ENCODE measurements at places on chromosomes 6 and 20.

- no peak for DNase-seq
Measured at GRCh38 chr6:23311211-23311610, 741.8 kb downstream of the HDGFL1 start.

DNA sequence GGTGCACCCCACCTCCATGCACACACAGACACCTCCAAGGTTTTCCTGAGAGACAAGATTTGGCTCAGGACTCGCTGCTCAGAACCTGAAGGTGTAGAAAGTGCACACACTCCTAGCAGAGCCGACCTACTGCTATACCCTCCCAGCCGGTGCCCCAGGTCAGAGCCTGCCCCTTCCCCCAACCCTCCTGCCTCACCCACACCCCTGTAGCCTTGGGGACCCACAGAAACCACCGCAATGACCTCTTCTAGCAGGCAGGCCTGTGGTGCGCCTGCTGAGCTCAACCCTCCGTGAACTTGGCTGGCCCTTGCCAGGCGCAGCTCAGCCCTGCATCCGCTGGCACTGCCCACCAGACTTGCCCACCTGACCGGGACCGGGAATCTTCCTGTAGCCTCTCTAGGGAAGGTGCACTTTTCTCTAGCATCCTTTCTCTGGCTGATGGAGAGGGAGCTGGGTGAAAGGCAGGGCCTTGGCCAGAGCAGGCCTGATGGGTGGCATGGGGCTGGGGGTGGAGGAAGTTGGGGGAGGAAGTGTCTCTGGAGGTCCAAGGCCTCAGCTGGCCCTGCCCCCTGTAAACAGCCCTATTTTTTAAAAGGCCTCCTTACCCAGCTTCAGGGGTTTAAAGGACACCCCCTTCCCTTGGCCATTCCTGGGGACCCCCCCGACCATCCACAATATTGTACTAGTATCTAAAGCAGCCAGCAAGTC lies 36.9 kb upstream of the SLCO4A1 start:
- no peak for DNase-seq

DNA sequence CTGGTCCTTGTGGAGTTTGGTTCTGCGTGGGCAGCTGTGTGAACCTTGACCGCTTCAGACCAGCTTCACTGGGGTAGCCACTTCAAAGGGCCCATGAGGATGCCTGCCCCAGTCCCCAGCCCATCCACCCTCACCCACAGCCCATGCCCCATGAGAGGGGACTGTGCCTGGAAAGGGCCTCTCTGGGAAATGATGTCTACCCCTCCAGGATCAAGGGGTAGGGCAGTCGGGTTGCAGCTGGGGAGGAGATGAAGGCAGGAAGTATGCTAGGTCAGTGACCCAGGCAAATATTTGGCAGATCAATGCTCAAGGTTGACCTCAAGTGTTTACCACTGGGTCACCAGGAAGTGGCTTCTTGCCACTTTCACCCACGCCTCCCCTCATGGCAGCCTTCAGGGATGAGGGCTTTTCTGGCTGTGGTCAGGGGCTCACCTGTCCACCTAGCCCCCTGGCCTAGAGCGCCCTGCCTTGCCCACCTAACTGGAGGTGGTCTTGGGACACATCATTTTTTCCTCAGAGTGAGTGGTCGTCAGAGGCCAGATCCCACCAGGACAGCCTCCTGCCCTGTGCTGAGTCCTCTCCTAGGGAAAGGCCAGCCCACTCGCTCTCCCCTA lies 109.5 kb downstream of the SNX5 start:
- DNase-seq = peak; percentile 53

DNA sequence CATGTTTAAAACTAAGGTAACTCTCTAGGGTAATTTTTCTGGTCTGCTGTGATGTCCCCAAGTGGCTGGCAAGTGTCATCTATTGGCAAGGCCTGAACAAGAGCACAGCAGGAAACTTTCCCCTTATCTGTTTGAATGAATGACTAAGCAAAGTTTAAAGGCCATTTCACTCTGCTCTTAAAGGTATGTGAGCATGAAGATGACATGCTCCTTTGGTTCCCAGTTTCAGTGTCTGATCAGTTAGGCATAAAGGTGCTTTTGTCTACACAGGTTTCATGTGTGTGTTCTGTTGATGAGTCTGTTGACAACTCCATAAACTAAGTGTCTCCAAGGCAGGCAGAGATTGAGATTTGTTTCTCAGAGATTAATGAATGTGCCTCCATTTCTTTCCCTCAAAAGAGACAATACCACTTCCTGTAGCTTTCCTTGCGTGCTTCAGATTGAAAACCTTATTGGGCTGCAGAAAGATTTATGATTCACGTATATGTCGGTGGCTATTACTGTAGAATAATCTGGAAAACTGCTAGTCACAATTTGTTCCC lies 83.9 kb downstream of the MAP3K7 start:
- no peak for DNase-seq

DNA sequence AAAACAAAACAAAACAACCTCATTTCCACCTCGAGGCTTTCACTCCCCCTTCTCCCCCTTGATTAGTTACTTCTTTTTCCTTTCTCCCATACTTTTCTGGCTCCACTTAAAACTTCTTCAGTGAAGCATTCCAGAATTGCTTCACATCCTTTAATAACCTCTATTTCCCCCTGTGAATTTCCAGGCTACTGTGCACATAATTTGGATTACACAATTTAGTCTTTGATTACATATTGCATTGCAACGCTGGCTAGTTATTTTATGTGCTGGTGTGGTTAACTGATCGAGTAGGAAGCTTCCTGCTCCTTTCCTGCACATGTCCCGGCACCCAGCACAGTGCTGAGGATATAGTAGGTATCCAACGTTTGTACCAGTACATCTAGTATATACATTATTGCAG lies 28.1 kb upstream of the EEF1E1 start:
- DNase-seq = no peak

GRCh38 chr6:112018619-112019416 lies 35.1 kb upstream of the CCN6 start:
- no peak for DNase-seq

DNA sequence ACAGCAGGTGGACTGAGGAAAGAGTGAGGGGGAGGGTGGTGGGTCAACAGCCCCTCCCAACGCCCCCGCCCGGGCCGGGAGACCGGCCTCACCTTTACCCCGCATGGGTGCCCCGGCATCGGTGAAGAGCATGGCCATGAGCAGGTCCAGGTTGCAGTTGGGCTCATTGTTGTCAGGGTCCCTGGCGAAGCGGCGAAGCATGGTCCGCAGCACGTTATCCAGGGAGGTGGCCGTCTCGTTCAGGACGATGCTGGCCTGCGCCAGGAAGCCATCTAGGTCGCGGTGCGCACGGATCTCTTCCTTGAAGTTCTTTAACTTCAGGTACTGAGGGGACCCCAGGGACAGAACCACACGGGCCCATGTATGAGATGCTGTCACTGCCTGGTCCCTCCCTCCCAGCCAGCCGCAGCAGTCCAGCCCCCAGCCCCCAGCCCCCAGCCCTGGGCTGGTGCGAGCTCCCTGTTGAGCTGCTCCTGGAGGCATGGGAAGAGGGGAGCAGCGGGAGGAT lies 4.9 kb downstream of the SLC4A11 start:
- DNase-seq = no peak
